ENCODE measurements at places on chromosomes 7 and 10.

DNA sequence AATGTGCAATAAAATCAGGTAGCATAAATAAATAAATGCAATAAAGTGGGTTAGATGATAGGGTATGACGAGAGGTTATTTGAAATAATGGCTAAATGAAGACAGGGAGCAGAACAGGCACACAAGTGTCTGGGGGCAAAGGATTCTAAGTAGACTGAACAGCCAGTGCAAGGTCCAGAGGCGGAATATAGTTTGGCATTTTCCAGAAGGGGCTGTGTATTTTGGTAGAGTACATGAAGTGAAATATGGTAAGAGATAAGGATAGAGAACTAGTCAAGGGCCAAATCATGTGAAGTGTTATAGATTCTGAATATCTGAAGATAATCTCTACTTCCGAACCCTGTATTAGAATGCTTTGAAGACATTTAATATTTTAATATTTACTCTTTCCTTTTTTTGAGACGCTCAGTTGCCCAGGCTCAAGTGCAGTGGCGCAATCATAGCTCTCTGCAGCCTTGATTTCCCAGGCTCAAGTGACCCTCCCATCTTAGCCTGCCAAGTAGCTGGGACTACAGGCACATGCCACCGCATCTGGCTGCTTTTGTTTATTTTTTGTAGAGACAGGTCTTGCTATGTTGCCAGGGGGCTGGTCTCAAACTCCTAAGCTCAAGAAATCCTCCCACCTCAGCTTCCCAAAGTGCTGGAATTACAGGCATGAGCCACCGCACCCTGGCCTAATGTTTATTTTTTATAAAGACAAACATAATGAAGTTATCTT lies 44.4 kb upstream of the CD36 start:
- DNase-seq = no peak

- DNase-seq = no peak
These were observed 91.8 kb downstream of the TRRAP start for GRCh38 chr7:98970016-98970615.

- no peak for DNase-seq
These were observed 2.6 kb downstream of the PPP1R35 start for GRCh38 chr7:100433592-100434296.

GRCh38 chr7:38539477-38540081 lies 91.6 kb downstream of the AMPH start:
- no peak for DNase-seq

DNA sequence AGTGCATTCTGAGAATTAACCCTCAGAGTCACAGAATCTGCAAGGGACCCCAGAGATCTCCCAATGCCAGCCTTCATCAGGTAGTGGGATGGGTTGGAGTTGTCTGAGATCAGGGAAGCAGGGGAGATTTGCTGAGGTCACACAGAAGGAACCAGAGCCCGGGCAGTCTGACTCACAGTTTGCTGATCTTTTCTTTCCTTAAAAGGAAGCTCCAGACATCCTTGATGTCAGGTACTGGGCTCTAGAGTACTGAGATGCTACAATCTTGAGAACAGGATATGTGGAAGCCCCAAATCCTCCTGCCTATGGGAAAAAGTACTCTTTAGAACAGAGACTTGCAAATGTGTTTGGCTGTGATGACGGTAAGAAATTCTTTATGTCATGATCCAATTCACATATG lies 706 bp downstream of the TBATA start:
- no peak for DNase-seq

DNA sequence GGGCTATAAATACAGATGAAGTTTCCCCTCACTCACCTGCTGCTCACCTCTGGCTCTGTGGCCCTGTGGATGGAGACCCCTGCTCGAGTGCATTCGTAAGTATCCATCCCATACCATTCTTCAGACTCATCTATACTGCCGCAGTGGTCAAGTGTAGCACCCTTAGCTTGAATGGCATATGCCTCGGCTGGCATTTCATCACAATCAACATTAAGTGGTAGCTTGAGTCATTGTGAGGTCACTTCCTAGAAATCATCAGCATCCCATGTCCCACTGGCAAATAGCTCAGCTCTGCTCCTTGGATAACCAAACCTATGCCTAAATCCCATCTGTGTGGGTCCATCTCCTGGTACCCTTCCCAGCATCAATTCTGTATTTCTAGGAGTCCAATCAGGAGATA lies 38.2 kb downstream of the MDH2 start:
- DNase-seq = no peak

DNA sequence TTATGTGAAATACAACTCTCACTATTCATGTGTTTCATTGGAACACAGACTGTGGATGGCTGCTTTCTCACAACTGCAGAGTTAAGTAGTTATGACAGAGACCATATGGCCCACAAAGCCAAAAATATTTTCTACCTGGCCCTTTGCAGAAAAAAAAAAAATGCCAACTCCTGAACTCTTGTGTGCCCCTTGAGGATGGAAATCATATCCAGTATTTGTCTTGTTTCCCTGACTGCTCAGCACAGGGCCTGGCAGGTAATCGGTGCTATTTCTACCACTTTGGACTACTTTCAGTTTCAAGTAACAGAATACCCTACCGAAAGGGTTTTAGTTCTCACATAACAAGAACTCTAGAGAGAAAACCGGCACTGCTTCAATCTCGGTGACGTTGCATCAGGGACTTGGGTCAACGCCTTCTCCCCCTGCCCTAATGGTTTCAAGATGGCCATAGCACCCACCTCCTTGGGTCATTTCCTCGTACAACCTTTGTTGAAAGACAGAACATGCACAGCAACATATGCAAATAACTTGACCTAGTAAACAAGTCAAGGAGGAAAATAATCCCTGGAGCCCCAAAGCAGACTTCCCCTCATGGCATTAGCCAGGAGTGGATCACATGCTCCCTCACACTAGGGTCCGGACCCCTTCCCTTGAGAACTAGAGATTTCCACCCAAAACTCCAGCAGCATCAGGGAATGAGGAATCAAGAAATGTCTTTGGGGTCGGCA lies 11.8 kb upstream of the GPNMB start:
- DNase-seq = no peak

- DNase-seq = no peak
These were observed 32.5 kb upstream of the FEZF1 start for GRCh38 chr7:122337011-122337410.
